AG04449 (cell line): ENCODE measurements at places on chromosomes 3 and 15.

DNA sequence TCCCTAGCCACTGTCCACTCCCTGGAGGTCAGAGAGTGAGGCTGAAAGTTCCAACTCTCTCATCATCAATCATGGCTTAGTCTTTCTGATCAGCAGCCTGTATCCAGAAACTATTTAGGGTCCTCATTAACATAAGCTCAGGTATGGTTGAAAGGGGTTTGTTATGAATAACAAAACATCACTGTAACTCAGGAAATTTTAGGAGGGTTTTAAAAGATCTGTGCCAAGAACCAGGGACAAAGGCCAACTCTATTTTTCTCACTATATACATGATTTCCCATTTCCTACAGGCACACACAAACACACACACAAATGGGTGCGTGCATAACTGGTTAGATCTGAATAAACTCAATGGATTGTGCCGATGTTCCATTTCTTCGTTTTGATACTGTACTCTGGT is 23.6 kb downstream of the STOML1 start:
- DNase-seq: no peak

GRCh38 chr3:183576487-183577107 is 21.1 kb upstream of the KLHL6 start:
- DNase-seq: no peak

DNA sequence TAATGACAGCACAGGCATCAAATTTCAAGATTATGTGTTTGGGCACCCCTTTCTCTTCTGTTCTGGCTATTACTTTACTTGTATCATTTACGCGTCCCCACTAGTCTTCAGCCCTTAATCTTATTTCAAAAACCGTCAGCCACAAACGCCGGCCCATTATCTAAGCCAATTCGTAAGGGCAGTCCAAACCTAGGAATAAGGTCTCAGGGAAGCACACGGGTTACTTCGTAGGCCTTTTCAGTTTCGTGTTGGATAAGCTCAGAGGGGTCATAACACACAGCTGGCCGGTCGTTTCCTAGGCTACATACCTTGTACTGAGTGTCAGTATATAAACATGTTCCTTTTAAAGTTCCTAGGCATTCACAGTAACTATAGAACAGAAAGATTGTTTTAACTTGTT is 5.1 kb upstream of the DNAAF4 start:
- no peak for DNase-seq

DNA sequence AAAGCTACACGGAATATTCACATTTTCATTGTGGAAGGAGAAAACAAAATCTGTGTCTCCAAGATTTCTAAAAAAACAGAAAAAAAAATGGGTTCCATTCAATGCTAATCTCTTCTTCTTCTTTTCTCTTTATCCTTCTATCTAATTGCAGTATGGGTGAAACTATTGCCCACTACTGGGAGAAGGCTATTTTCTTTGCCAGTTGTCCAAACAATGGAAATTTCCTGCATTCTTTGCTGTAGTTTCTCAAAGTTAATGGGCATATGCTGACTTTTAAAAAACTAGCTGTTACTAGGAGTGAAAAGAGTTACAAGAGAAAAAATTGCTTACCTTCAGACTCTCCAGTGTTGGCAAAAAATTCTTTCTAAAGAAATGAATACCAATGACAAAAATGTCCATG is 179.3 kb upstream of the ANKRD28 start:
- DNase-seq: no peak

- no peak for DNase-seq
These were observed 230.8 kb downstream of the RBMS3 start for GRCh38 chr3:29511701-29512100.

GRCh38 chr3:60206206-60206605 is 1045.0 kb downstream of the FHIT start:
- no peak for DNase-seq

- no peak for DNase-seq
These were observed 279.0 kb upstream of the WNT5A start for GRCh38 chr3:55765906-55766701.

- no peak for DNase-seq
These were observed 17.2 kb downstream of the RASGRP1 start for GRCh38 chr15:38547255-38547997.

DNA sequence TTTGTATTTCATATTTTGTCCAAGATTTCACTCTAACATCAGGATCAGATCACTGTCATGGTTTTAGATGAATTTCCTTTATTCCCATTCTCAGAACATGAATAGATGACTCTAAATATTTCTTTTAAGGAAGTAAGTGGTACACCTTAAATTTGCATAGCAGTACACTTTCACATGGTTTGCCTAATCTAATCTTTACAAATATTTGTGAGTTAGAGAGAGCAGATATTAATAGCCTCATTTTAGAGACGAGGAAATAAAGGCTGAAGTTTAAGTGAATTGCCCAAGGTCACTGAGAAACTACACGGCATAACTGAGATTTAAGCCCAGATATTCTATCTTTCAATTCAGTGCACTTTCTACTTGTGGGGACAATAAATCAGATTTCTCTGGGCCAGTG is 14.2 kb downstream of the TERC start:
- DNase-seq: no peak

DNA sequence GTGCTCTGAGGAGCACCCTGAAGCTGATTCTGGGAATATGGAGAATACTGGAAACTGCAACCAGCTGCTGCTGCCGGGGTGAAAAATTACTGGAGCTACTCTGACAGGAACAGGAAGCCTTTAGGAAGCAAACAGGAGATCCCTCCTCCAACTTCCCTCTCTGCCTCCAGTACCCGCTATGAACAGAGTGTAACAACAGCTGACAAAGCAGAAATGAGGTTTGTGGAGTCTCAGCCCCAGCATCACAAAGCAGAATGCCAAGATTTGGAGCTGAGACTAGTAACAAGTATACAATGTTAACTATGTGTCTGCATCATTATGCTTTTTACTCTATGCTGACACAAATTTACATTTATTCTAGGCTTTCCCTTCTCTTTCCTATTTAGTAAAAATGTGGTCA is 22.7 kb upstream of the PIAS1 start:
- DNase-seq: no peak

GRCh38 chr15:76939715-76940114 is 8.2 kb downstream of the RCN2 start:
- DNase-seq: no peak

GRCh38 chr3:147419781-147420224 is 10.6 kb downstream of the ZIC1 start:
- no peak for DNase-seq

DNA sequence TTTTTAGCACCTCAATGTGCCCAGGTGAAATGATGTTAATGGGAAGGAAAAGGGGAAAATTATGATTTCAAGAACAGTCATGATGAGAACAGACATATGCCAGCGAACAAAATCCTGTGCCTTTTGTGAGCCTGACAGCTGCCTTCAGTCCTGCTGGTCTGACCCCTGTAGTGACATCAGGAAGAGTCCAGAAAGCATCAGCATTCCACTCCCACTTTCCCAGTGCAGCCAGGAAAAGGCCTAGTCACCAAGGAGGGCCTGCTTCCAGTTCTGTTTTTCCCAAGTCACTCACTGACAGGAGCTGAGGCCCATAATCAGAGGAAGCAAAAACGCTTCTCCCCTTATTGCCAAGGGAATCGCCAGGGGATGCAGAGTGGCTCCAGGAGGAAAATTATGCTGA is 218.4 kb downstream of the ABHD5 start:
- no peak for DNase-seq

DNA sequence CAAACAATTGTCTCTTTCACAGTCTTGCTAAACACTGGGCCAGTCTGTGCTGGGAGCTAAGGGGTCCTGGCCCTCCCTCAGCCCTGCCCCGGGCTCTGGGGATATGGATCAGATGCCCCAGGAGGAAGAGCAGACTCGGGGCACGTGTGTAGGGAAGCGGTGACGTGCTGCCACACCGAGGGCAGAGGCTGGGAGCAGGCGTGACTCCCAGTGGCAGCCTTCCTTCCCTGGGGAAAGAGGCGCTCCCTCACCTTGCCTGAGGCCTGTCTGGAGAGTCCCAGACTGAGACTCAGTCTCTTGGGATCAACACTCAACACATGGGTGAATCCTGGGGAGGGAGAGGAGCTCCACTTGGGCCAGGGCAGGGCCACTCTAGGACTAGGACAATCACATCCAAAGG is 54.1 kb upstream of the GRIP2 start:
- DNase-seq: no peak

DNA sequence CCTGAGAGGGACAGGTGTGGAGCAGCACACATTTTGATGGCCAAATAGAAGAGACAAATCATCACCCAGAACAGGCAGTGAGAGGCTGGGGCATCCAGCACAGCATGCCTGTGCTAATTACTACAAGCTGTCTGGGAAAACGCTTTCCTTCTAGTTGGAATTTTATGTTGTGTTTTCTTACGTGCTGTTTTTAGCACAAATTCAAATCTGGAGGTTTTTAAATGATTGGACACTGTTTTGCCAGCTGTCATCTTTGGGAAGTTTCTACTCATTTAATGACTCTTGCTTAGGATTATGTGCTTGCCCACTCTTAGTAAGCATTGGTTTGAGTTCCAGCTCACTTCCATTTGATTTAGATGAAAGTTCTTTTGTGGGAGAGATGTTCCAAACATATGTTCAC is 43.5 kb downstream of the EAF1 start:
- no peak for DNase-seq

- DNase-seq: no peak
These were observed 20.3 kb downstream of the PLSCR2 start for GRCh38 chr3:146449076-146449475.

GRCh38 chr3:186417791-186418190 is 55.8 kb upstream of the DGKG start:
- DNase-seq: peak; percentile 77

DNA sequence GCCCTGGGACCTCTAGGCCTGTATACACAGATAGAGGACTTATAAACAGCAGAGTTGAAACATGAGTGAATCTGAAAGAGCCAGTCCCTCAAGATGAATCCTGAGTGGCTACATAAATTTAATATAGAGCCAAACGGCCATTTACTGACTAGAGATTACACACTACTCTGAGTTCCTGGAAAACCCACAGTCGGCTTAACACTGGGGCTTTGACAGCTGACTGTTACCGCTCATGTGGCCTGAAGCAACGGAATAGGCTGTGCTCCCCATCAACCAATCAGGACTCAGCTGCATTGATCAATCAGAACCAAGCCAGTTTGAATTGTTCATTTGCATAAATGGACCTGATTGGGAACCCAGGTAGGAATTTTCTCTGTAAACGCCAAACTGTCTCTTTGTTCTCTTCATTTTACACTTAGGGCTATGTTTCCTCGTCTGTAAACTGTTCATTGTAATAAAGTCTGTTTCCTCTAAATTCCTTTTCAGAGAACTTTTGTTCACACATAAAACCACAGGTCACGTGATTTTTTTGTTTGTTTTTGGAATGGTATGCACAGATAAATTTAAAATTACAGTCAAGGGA is 40.5 kb downstream of the CCNL1 start:
- no peak for DNase-seq

DNA sequence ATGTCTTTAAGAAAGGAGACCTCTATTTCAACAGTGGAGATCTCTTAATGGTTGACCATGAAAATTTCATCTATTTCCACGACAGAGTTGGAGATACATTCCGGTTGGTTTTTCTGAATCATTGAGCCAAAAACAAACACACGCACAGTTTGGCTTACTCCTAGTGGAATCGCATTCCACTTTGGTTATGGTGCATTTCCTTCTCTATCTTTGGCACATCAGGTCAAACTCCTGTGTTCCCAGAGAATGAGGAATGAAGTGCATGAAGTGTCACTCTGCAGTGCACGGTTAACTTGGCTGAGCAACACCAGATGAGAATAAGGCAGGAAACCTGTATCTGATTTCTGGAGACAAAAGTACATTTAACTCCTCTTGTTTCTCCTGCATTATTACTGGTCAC is 38.5 kb downstream of the HDC start:
- peak; percentile 66 for DNase-seq

DNA sequence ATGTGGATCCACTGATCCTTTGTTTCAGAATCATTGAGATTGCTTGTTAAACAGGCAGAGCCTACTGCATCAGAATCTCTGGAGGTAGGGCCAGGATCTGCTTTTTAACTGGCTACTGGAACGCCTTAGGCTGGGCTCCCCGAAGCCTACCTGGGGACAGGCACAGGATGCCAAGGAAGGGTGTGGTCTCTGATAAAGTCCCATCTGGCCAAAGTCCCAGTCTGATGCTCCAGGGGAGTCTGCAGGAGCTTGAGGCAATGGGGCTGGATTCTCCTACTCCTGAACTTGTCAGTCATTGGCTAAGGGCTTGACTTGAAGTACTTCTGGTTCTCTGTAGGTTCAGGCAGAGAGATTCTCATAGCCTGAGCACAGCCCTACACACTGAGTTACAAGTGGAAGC is 22.4 kb upstream of the CCK start:
- no peak for DNase-seq

GRCh38 chr15:39465843-39466749 is 114.8 kb upstream of the THBS1 start:
- no peak for DNase-seq

DNA sequence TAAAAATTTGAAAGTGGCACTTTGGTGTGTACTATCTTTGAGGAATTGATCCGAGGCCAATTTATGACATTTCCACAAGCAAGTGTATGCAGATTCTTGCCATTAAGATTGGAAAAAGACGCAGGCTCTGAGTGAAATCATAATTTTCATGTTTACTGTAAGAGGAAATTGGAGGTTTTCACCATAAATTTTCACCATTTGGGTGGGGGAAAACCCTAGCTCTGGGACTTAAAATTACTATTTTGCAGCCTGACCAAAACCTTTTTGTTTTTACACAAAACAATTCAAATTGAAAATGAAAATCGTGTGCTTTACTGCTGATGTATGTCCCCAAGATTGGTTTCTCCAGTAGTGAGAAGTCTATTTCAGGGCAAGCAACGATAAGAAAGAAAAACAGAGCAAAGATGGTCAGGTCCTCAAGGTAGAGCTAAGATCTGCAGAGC is 282.6 kb downstream of the FOXP1 start:
- DNase-seq: no peak

GRCh38 chr3:153250446-153250845 is 88.4 kb downstream of the RAP2B start:
- no peak for DNase-seq

DNA sequence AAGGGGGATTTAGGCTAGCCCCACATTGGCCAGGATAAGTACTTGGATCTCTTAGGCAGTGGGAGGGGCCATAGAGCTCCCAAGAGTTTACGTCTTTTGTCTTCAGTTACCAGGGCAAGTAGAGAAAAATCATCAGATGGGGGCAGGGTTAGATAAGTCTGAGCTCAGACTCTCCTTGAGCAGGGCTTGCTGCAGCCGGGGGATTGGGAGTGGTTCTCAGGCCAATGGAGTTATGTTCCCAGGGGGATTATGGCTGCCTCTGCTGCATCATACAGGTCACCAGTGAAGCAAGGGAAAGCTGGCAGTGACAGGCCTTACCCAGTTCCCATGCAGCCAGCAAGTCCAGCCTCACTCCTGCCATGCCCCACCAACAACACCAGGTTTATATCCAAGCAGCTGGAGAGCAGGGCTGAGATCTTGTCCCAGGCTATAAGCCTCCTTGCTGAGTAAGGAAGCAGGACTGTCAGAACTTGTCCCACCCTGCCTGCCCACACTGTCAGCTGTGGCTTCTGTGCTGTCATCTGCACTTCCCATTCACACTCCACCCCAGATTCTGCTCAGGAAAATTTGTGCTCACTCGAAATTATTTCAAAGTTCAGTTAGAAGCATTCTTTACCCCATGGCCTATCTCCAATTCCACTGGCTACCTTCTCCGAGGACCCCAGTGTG is 215.3 kb downstream of the FAM43A start:
- no peak for DNase-seq
